GM04503 (cell line): ENCODE measurements at places on chromosomes 7 and 10.
A peak's percentile ranks its signal among the peaks of the same experiment; 100 is the strongest.

GRCh38 chr10:133388236-133388972, 5.6 kb upstream of the MTG1 start:
- DNase-seq, result no peak

DNA sequence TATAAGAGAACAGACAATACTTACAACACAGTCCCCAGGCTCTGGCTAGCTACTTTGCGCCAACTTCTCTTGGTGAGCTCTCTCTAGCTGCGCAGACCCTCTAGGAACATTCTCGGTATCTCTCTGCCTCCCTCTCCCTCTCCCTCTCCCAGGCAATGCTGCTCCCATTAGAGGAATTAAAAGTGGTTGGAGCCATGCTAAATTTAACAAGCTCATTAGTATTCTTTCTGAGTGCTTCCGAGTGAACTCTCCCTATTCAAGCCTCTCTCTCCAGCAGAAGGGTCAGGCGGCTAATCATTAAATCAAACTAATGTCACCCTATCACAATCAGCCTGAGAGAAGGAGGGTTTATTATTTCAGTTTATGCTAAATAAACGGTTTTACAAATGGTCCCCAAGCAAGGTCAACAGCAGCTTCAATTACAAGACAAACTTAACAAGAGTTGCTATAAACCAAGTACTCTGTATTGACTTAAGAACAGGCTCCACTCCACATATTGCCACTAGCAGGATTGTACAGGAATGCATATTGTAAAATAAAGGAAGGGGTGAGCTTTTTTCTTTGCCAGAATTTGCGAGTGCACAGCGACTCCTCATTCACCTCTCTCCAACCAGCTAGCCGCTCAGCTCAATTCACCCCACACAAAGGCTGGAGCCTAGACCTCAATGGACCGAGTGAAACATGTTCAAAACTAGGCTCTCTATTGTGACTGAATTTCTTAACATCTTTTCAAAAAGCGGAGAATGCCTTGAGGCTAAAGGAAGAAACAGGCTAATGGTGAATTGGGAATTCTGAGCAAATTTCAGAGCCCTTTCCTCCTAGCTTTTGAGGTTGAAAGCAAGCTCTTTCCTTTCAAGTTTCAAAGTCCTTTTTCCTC, 84.4 kb downstream of the GLI3 start:
- no peak for DNase-seq

- no peak for DNase-seq
Measured at GRCh38 chr7:92833024-92833765, 3.2 kb downstream of the CDK6 start.

DNA sequence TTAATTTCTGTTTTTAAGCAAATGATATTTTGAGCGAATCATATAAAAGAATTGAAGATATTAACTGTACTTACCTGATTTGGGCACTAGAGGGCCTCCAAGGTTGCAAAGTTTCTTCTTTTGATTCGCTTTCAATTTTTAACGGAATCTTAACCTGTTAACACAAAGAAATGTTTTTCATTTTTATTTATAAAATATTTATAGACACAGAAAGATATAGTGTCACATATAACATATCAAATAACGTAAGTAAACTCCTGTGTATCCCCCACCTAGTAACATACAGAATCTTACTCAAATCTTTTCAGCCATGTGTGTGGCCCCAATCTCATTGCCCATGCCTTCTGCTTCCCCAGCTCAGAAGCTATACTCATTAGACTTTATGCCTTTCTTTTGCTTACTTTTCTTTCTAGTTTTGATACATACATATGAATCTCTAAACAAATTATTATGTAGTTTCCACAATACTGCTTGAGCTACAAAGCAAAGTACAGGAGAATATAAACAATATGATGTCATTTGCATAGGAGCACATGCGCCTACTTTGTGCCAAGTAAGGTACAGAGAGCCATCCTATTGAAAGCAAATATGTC, 49.5 kb upstream of the ZPBP start:
- DNase-seq, result peak; percentile 1

GRCh38 chr7:19587291-19587690, 121.5 kb downstream of the POLR1F start:
- DNase-seq, result no peak
